ENCODE measurements at places on chromosomes 11 and 22. TPM values are rescaled to one million over a fixed set of nuclear protein-coding genes. Genes with fewer than 3 reads are reported as not detected.

CAT gene
- total RNA-seq = 32.5 TPM

YPEL1 gene
- total RNA-seq = 4.1 TPM

ANO9 gene
- 0.39 TPM for total RNA-seq

UBQLN3 gene
- under 0.01 TPM for total RNA-seq

PDGFB gene
- 9.2 TPM for total RNA-seq

GSTT2 gene
- 0.13 TPM for total RNA-seq

Measured in epithelial cell of alveolus of lung (primary cell).